Neural progenitor cell (in vitro differentiated cells): ENCODE measurements at places on chromosomes 7 and 10. TPM values are rescaled to one million over a fixed set of nuclear protein-coding genes. Genes with fewer than 3 reads are reported as not detected.
A peak's percentile ranks its signal among the peaks of the same experiment; 100 is the strongest.

DNA sequence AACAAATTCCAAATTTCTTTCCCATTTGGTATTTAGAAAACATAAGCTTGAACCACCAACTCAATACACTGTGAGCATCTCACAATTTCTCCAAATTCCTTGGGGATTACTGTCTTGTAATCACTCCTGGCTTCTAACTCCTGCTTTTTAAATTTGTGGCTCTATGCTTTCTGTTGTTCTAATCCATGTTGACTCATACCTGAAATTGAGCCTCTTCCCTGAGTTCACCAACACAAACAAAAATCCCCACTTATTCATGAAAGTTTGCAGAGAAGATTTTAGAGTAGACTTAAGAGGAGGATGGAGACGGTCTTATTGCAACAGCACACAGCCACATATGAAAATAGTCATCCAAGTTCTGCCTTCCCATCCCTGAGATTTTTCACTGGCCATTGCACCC, 252.5 kb downstream of the PTEN start:
- H3K36me3 ChIP-seq = no peaks in the 10 kb centered on the region
- no peak for DNase-seq
- H3K27ac ChIP-seq = no peak overlapping the region
- no peaks in the 10 kb centered on the region for H3K27me3 ChIP-seq
- no peaks in the 10 kb centered on the region for H3K4me1 ChIP-seq

DNA sequence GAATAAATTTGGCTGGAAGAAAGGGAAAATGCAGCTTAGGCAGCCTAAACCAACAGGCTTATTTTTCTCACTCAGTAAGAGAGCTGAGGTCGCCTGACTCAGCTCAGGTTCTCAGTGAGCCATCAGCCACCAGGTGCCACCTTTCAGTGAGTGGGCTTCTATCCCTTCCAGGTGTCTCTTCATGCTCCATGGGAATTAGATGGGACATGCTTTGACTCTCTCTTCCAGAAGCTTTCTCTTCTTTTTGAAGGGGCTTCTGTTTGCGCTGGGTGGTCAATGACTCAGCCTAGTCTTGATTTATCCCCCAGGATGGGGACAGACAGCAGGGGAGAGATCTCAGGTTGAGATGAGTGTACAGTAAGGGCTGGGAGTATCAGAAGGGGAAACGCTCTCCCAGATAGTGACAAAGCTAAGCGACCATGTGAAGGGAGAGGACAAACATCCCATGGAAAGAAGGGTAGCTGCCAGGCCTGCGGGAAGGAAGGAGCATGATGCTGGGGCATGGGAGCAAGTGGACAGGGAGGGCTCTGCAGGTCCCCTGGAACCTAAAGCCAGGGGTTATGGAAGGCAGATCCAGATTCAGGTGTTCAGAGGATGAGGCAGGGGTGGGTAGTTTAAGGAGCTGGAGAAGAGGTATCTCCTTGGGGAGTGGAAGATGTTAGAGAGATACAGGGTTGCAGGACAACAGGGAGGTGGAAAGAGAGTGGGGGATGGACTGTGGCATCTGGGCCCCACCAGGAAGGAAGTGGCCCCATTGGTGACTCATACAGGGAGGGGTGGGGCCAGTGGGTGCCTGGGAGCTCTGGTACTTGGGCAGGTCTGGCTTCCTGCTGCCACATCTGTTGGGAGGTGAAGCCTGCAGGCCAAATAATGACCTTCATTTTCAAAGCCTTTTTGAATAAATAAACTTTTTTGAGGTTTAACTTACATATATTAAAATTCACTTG, 32.5 kb downstream of the OGDH start:
- no peak overlapping the region for H3K4me3 ChIP-seq
- H3K4me1 ChIP-seq = no peaks in the 10 kb centered on the region
- no peaks in the 10 kb centered on the region for H3K27me3 ChIP-seq
- no peaks in the 10 kb centered on the region for H3K36me3 ChIP-seq
- no peak for DNase-seq

DNA sequence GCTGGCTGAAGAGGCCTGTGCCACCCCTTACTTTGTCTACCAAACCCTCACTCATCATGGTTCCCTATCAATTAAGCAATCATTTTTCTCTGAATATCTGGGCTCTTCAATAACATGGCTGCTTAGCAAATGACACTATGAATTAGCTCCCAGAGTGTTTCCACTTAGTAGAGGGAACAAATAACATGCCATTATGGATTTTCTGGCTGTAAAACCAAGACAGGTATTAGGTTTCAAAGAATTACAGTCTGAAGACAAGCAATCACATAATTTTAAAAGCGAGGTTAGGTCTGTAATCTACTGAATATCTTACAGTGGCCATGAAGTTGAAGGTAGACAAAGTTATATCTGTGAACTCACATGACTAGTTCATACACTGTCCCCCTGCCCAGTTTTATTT, 220.8 kb upstream of the PHYHIPL start:
- no peak overlapping the region for H3K27ac ChIP-seq
- no peaks in the 10 kb centered on the region for H3K36me3 ChIP-seq
- H3K4me1 ChIP-seq = no peaks in the 10 kb centered on the region
- peaks cover 56% of the 10 kb centered on the region for H3K27me3 ChIP-seq

DNA sequence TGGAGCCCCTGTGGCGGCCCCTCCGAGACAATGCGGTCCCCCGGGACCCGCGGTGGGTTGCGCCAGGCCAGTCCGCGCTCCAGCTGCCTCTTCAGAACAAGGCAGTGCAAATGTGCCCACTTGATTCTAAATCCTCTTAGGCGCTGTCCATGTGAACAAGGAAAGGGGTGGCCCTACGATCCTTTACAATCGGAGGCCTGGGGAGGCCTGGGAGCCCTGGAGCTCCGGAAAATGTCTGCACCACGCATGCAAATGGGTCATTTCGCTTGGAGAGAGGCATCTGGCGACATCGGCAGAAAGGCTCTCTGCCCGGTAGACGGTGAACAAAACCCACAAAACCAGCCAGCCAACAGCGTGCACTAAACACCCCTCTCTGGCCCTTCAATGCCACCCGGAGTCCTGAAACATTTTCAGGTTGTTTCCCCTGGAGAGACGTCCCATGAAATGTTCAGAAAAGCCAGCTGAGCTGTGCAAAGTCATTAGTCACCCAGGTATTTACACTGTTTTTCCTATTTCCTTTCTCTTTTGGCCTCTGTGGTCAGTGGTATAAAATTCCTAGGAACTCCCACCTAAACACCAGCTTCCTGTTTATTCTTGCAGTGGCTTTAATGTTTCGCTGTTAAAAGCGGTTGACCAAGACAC, 102.8 kb upstream of the ZNF438 start:
- H3K27me3 ChIP-seq = no peaks in the 10 kb centered on the region
- H3K27ac ChIP-seq = peak overlapping the region; percentile 96
- peaks cover 23% of the 10 kb centered on the region for H3K4me1 ChIP-seq
- H3K36me3 ChIP-seq = no peaks in the 10 kb centered on the region

The MAGI2 gene
- 4.2 and 5.8 TPM in 2 replicates for total RNA-seq

GRCh38 chr10:24804956-24805355, 81.3 kb upstream of the ARHGAP21 start:
- H3K36me3 ChIP-seq = no peaks in the 10 kb centered on the region
- no peak overlapping the region for H3K27ac ChIP-seq
- no peaks in the 10 kb centered on the region for H3K27me3 ChIP-seq

The PCGF5 gene
- 3.8 and 6.1 TPM in 2 replicates for total RNA-seq
